IPS DF 19.7 (cell line): ENCODE measurements at places on chromosomes 3 and 15.

GRCh38 chr15:49229922-49230321 is 59.9 kb downstream of the GALK2 start:
- DNase-seq = no peak

GRCh38 chr15:89164712-89165211 is 56.6 kb downstream of the RLBP1 start:
- no peak for DNase-seq

DNA sequence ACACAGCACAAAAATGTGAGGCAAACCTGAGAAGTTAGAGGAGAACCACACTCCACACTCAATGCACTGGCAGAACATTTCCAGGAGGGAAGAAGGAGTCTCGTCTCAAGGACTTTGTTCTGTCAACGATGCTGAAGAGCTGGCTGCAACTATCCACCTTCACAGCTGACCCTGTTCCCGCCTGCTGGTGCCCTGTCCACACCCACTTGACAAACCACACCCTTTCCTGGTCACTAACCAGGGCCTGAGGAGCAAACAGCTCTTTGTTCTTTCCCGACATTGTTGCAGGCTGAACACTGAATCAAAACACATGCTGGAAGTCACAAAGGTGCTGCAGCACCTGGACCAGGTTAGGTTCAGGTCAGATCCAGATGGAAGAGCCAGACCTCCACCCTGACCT is 92.6 kb upstream of the ARRDC4 start:
- DNase-seq = no peak

DNA sequence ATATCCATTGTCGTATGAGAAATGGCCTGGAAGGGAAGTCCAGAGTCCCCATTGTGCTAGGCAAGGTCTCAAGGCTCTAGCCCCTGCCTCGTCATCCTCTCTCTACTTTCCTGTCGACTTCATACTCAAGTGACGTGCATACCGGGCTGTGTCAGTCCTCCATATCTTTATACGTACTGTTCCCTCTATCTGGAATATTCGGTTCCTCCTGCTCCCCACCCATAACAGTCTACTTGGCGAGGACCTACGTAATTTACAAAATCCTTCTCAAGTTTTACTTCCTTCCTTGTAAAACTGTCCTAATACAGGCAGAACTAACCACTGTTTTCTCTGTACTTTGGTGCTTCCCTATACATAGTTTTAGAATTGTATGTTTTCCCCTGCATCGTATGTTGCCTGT is 2.2 kb upstream of the ALPK3 start:
- no peak for DNase-seq

DNA sequence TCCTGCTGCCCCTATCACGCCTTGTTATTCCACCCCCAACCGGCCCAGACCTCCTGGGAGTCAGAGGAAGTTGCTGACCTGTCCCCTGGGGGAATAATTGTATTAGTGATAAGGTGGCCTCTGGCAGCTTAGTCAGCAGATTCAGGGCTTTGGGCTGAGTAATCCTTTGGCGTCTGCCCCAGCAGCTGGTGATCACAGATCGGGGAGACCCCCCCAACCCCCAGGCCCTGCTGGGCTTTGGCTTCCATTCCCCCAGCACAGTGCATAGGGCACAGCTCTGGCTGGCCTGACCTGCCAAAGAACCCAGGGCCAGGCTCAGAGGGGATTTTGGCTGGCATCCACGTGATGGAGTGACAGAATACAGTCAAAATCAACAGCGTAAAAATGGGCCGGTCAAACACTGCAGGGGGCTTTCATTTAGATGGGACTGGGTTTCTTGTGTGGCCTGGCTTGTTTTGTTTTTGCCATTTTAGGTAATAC is 3.9 kb upstream of the NR2E3 start:
- DNase-seq = no peak

DNA sequence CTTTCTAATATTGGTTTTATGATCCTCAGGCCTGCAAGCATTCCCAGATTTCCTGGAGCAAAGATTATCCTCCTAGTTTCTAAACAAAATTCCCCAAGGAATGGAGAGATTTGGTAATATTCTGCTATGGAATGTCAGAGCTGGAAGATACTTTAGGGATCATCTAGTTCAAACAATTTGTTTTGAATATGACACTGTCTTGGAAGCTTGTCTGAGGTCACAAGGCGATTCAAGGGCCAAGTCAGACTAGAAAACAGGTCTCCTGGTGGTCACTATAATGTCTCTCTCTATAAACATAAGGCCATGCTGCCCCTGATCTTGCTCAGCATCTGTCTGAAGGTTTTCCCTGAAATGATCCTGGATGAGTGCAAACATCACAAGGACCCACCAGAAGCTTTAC is 143.4 kb upstream of the BCL6 start:
- DNase-seq = no peak

- no peak for DNase-seq
Measured at GRCh38 chr15:71595846-71596553, 214.4 kb upstream of the NR2E3 start.

DNA sequence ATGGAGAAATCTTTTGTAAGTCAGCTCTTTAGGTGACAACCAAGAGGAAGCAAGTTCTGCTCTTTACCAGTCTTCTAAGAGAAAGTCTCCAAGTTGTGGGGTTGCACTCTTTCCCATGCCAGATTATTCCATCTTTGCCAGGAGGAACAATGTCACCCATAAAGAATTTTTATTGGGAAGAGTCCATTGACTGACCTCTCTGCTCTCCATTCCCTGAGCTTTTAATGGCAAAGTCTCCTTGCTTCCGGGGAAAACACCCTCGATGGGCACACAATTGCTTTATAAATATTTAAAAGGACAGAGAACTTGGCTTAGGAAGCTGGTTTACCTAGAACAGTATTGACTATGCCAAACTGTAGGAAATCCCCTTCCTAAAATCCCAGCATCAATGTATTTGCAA is 19.9 kb upstream of the UBE2E1 start:
- DNase-seq = no peak

- DNase-seq = no peak
Measured at GRCh38 chr3:15952543-15953175, 154.9 kb upstream of the ANKRD28 start.

DNA sequence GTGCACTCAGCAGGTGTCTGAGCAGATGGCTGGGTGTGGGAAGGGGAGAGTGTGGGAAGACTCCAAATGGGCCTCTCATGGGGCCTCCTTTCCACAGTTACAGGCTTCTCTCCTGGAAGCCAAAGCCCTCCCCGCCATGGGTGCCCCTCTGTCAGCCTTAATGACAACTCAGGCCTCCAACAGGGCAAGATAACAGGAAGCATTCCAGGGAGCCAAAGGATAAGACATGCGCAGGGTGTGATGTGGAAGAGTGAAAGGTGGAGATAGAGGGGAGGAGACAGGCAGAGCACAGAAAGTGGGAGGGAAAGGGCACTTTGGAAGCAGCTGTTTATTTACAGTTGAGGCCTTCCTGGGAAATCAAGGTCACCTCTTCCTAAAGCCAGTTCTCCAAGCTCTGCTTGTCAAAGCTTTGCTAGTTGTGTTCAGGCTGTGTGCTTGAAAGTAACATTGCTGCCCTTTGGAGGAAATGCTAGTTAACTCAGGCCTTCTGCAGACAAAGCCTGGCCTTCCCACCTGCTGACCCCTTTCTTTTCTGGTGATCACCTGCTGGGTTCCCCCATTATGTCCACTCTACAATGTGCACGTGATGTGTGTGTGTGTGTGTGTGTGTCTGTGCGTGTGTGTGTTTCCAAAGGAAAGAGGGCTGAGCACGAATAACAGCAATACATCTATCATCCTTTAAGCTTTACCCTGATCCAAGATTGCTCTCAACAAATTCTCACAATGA is 35.2 kb upstream of the SMAD3 start:
- DNase-seq = peak; percentile 98
